H7 (cell line): ENCODE measurements at places on chromosomes 12 and 14. TPM values are rescaled to one million over a fixed set of nuclear protein-coding genes. Genes with fewer than 3 reads are reported as not detected.

KCNA5 gene
- total RNA-seq = 0.85 and 1.7 TPM in 2 replicates

PFKM gene
- total RNA-seq = 61.5 and 70.2 TPM in 2 replicates

RNASE2 gene
- not detected in 2 replicates for total RNA-seq

RAD9B gene
- not detected in 2 replicates for total RNA-seq

CCDC175 gene
- total RNA-seq = not detected in 2 replicates

PAPLN gene
- total RNA-seq = 1.0 and 2.2 TPM in 2 replicates

GPR84 gene
- not detected in 2 replicates for total RNA-seq

PCED1B gene
- 4.8 and 5.8 TPM in 2 replicates for total RNA-seq

TMEM30B gene
- 1.1 and 2.8 TPM in 2 replicates for total RNA-seq

NEUROD4 gene
- total RNA-seq = not detected in 2 replicates

SEL1L gene
- total RNA-seq = 15.6 and 15.7 TPM in 2 replicates

GRCh38 chr14:55313480-55313879, 42.3 kb downstream of the FBXO34 start:
- DNase-seq = no peak

DNA sequence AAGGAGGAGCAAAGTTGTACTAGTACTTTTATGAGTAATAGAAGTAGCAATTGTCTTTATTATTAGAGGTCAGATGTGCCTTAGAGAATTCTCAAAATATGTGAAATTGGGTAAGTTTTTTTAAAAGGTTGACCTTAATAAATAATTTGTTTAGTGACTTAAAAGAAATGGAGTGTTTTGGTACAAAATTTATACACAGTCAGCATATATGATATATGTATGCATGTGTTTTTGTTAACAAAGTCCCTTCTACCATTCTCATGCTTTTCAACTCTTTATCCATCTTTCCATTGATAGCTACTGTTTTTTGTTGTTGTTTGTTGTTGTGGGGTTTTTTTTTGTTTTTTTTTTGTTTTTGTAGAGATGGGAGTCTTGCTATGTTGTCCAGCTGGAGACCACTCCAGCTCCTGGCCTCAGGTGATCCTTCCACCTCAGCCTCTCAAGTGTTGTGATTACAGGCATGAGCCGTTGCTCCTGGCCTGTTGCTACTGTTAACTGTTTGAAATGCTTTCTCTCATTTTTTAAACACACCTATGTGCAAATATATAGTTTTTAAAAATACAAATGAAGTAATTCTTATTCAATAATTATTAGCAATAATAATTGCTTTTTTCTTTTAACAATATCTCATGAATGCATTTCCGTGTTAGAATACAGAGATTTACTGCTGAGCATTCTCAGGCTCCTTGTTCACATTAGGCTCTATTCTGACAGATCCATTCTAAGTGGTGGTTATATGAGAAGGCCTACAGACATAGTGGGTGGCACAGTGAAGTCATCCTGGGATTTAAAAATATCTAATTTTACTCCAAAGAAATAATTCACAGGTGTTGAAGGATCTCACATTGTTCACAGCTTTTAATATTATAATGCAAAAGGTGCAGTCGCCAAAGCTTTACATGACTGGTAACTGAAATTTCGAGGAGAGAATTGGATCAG, 10.4 kb downstream of the NAA30 start:
- DNase-seq = no peak

GRCh38 chr14:57609192-57610075, 115.8 kb upstream of the CCDC198 start:
- DNase-seq = no peak

DNA sequence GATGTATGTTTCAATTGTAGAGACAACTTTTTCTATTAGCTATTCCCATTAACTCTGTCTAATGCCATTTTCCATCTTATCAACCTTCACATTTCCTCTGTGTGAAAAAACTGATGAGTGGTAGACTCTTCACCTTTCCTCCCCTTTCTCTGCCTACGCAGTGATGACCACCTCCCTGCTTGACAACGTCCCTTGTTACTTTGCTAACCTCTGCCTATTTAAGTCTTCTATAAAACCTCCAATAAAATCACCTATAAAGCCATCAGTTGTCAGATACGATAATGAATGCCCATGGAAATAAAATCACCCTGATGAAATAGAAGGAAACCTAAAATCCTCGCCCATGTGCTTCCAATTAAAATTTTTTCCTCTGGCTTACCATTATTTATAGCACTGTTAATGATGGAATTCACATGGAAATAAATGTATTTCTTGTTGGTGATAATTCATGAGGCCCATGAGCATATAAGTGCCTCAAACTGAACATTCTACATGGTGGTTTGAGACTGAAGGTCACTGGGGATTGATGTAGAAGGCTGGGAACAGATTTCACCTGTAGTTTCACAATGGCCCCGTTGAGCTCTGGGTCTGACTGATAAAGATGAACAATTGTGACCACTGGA, 1454.0 kb upstream of the SEL1L start:
- no peak for DNase-seq

- no peak for DNase-seq
Measured at GRCh38 chr14:99564926-99565259, 39.1 kb downstream of the CCDC85C start.

GRCh38 chr12:26058818-26059217, 66.0 kb downstream of the BHLHE41 start:
- DNase-seq = no peak

DNA sequence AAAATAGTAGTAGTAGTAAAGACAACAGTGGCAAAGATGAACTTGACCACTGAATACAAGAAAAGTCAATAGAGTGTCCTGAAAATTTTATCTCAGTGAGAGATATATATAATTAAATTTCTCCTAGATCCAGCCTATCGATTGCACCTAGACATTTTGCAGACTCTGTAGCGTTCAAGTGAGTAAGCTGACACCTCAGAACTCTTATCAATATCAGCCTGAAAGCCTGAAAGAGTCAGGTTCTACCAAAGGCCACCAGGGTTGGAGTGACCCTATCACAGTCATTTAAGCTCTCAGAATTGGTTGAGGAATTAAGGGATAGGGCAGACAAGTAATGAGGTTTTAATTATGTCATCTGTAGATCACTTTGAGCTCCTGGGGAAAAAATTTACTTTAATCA, 174.6 kb downstream of the SRGAP1 start:
- no peak for DNase-seq

- DNase-seq = peak; percentile 2
Measured at GRCh38 chr12:29710104-29710503, 73.6 kb downstream of the TMTC1 start.

DNA sequence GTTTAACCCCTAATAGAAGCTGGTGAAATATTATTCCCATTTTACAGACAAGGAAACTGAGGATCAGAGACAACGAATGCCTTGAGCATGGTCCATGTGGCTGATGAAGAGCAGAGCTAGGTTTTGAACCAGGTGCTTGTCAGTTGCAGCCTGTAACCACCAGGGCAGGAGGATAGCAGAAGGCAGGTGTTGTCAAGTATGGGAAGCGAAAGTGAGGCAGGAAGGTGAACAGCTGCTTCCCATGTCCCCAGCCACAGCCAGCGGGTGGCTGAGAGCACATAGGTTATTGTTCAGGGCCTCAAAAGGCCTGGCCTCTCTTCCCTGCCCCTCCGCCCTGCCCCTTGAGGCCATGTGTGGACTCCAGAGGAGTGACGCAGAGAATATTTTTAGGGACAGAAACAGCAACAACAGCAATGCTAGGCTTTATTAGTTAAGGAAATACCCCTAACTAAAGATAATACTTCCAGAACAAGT, 39.6 kb downstream of the IQSEC3 start:
- DNase-seq = peak; percentile 83

GRCh38 chr12:27453421-27453820, 6.9 kb downstream of the SMCO2 start:
- no peak for DNase-seq

- DNase-seq = no peak
Measured at GRCh38 chr12:116442946-116443345, 116.2 kb upstream of the MAP1LC3B2 start.

GRCh38 chr12:107903341-107904061, 129.0 kb downstream of the ASCL4 start:
- peak; percentile 94 for DNase-seq

DNA sequence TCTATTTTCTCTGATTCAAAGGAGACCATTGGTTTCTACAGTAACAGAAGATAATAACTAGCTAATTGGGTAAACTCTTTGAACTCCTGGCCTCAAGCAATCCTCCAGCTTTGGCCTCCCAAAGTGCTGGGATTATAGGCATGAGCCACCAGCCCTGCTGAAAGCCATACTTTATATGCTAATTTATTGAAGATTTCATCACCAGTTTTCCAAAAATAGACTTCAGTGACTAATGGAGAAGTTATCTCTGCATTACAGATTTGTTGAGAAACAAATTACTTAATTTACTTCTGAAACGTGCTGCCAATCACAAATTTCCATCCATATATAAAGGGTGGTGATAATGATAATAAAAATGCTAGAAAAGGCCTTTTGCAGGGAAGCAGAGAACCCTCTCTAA, 1758.1 kb upstream of the SEL1L start:
- no peak for DNase-seq

GRCh38 chr12:14026537-14026936, 45.1 kb upstream of the GRIN2B start:
- DNase-seq = no peak

- no peak for DNase-seq
Measured at GRCh38 chr14:91706996-91707395, 24.9 kb downstream of the CATSPERB start.

DNA sequence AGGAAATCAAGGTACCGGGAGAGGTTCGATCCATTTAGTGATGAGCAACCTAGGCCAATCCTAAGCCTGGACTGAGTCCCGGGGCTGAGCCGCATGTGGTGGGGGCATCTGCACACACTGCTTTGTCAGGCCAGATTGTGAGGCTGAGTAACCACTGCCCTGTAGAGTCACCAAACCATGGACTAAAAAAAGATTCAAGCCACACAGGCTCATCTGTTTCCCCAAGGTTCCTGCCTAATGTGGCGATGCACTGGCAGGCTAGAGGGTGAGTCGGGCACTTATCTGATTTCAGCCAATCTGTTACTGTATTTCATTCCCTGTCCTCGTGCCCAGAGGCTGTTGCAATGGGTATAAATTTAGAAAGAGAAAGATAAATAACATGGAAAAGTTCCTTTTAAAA, 140.8 kb downstream of the TTC7B start:
- no peak for DNase-seq

- no peak for DNase-seq
Measured at GRCh38 chr14:20711685-20712084, 23.1 kb downstream of the ANG start.

- peak; percentile 1 for DNase-seq
Measured at GRCh38 chr14:88765130-88765529, 27.6 kb downstream of the EML5 start.

DNA sequence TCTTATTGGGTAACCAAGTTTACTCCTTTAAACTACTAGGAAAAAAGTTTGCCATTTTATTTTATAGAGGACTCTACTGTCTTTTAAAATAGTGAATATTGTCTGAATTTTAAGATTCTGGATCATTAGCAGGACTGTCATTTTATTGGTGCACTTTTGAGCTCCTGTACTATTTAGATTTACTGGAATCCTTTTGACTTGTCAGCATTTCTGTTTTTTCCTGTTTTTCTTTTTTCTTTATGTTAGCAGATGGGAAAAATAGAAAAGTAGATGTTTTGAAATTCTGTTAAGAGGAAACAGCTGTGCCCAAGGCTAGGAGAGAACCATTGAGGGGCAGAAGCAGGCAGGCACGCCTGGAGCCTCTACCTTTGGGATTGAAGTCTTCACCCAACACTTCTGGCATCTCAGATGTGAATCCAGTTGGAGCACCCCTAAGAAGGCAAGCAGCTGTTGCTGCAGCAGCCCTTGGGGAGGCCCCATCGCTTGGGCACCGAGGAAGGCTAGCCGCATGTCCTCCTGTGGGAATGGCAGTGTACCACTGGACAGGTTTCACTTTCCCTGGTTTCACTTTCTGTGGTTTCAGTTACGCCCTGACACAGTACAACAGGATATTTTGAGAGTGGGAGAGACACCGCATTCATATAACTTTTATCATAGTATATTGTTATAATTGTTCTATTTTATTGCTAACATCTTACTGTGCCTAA, 11.5 kb downstream of the RIMKLB start:
- no peak for DNase-seq

DNA sequence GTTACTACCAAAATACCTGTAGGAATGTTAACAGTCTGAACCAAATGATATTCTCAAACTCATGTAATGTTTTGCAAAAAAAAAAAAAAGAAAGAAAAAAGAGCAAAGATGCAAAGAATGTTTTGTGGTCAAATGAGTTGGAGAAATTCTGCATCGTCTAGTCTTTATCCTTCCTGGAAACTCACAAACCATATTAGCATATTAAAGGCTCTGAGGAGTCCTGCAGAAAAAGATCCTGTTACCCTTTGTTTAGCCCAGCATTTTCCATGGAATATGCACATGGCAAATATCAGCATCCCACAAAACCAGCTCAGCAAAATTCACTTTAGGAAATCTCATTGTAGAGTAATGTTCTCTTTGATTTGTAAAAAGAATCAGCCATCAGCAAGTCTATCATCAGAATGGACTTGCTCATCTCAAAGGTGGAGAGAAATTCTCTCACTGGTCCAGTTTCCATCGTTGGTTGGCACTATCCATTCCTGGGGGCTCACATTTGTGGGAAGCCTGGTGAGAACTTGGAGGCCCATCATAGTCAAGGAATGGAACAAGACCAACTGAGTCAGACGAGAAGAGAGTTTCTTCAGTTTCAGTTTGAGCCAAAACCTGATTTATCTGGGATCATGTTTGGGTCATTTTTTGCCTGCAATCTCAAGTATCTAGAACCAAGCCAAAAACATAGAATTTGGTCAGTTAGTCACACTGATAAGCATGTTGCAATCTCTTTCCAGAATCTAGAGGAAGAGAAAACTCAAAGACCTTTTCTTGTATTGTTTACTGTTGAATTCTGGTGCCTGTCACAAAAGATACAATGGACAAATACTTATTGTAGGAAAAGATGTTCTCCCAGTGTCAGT, 129.8 kb downstream of the TBX5 start:
- no peak for DNase-seq

- no peak for DNase-seq
Measured at GRCh38 chr14:46902837-46903236, 251.3 kb upstream of the RPL10L start.

DNA sequence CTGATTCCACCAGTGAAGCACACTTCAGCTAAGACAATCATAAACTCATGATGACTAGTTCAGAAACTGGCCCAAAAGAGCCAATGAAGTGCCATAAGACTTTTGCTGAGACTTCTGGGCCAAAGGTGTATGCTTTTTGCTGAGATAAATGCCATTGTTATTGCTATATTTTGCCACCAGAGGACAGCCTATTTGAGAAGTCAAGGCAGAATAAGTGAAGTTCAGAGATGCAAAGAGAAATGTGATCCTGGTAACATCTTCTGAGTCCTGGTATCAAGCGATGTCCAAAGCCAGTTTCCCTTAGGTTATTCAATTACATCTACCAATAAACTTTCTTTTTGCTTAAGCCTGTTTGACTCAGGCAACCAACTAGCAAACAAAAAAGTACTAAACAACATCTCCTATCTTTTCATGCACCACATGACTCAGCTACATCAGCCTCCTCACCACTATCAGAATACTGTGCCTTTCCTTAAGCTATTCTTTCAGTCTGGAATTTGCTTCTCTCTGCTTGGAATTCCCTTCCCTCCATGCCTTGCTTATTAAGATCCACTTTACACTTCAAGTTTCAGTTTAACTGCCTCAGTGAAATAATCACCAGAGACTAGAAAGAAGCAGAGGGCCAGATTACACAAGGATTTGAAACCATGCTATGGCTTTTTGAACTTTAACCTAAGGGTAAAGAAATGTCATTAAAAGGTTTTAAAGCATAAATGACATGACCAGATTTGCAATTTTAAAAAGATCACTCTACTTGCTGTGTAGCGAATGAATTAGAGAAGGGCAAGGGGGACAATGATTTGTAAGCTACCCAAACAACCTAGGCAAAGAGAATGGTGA, 14.0 kb downstream of the CRY1 start:
- peak; percentile 7 for DNase-seq
